ENCODE measurements at places on chromosomes 4 and X.

DNA sequence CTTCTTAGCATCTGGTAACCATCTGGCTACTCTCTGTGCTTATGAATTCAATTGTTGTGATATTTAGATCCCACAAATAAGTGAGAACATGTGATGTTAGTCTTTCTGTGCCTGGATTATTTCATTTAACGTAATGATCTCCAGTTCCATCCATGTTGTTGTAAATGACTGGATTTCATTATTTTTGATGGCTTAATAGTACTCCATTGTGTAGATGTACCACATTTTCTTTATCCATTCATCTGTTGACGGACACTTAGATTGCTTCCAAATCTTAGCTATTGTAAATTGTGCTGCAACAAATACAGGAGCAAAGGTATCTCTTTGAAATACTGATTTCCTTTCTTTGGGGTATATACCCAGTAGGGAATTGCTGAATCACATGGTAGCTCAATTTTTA, 30.0 kb upstream of the TMEM47 start:
- DNase-seq = no peak

GRCh38 chrX:43225626-43226328, 430.3 kb upstream of the MAOA start:
- DNase-seq = no peak

DNA sequence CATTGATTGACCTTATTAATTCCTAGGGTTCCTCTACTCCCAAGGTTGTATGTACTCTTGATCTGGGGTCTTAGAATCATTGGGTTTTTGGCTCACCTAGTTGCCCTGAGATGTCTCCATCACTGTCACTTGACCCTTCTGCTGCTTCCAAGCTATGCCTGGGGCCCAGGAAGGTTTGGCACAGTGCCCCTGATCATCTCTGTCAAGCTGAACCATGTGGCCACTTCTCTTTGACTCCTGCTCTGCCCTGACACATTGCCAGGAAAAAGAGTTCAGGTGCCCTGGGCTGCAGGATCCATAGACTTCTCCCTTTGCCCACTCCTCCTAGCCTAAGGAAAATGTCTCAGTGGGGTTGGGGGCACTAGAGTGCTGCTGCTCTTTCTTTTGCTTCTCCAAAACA, 3.9 kb upstream of the CHST7 start:
- no peak for DNase-seq

GRCh38 chr4:56981795-56982201, 3.1 kb downstream of the POLR2B start:
- DNase-seq = no peak

DNA sequence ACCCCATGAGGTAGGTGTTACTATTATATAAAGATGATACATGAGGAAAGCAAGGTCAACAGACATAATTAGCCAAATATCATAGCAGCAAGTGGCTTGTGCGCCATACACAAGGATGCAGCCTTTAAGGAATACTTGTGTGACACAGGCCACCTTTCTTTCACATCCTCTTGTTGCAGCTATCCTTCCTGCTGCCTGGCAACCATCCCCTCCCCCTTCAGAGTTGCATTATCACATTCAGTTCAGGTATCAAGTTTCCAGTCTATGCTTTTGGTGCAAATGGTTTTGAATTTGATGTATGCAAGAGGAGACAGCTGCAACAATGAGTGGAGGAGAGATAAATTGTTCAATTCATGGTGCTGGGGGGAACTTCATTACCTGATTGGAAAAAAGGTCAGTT, 6.4 kb downstream of the ZCCHC18 start:
- DNase-seq = no peak

GRCh38 chr4:158121161-158121579, 51.7 kb downstream of the GASK1B start:
- no peak for DNase-seq

DNA sequence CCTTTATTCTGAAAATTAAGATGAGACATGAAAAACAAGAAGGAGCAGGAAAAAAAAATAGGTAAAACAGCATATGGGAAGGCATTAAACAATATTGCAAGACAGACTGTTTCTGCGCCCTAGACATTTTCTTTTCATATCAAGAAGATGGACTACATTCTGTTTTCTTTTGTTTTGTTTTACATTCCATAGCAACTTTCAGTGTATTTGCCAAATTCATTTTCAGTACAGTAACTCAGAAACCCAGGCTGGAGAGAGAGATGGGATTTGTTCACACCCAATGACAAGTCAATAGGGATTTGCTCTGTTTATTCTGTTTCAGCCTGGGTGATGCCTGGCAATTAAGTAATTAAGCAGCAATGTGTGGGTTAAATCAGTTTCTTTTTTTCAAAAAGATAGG, 892.8 kb upstream of the DIAPH2 start:
- DNase-seq = no peak

- no peak for DNase-seq
Observed at GRCh38 chrX:31070057-31070468, 1.8 kb downstream of the FTHL17 start.

- no peak for DNase-seq
Observed at GRCh38 chr4:10589321-10589720, 95.2 kb downstream of the CLNK start.

DNA sequence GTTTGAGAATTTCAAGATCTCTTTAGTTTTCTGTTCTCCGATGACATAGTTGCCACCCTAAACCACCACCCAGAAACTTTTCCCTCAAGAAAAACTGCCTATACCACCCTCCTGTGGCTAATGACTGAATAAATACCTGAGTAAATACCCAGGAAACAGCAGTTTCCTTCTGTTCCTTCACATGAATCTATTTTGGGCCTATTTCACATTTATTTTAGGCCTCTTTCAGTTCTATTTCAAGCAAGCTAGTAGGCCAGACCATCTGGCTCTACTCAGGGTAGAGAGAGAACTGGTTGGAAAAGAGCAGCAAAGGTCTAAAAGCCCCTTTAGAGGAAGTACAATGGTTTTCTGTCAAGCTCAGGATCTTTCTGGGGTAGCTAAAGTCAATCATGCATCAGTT, 23.4 kb downstream of the ARHGEF9 start:
- no peak for DNase-seq

DNA sequence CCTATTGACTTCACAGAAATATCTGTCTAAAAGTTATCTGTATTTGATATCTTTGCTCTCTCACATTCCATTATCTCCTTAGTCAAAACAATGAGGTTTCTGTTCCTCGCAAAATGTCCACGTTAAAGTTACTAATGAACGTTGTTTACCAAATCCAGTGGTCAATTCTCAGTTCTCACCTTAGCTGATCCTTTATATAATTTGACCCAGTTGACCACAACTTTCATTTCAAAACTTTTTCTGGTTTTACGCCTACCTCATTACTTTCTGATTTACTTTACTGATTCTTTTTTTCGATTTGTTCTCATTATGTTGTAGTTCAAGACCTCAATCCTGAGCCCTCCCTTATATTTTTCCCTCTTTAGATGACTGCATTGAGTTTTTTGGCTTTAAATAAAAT, 186.6 kb downstream of the IL1RAPL1 start:
- DNase-seq = no peak

GRCh38 chr4:13536607-13537006, 7.7 kb downstream of the NKX3-2 start:
- no peak for DNase-seq

Data from NB4 (cell line).